Cortex of kidney (tissue), 1 donor: ENCODE measurements at places on chromosomes 3 and 15.

GRCh38 chr3:107676469-107677309 lies 153.9 kb downstream of the BBX start:
- no peak for DNase-seq

GRCh38 chr3:107368654-107369398 lies 8.4 kb upstream of the CCDC54 start:
- no peak for DNase-seq

DNA sequence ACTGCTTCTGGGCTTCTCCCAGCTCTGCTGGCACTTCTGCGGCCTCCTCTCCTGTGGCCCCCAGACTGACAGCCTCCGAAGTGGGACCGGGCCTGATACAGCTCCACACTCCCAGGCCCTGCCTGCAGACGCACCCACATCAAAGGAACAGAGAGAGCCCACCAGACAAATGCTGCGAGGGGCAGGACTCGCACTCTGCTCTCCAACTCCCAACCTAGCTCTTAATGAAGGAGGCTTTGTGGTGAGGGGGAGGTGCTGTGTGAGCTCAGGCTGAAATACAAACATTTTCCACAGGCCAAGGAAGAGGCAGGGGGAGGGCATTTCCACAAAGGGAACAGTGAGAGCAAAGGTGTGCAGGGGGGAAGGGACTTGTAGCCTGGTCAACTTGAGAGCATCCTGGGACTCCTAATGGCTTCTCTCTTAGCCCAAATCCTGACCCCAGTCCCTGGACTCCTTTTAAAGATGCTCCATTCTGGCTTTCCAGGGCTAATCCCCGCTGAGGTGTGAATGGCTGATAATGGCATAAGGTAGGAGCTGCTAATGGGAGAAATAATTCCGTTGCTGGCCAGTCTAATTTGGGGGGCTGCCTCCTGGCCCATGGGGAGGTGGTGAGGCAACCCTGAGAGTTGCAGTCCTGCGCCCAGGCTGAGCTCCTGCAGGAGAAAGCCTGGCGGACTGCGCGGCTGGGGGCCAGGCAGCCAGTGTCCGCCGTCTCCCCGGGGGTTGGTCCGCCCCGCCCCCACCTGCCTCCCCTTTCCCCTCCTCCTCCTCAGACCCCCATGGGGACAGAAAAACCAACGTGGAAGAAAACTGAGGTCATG lies 9.6 kb downstream of the LINGO1 start:
- DNase-seq = no peak

DNA sequence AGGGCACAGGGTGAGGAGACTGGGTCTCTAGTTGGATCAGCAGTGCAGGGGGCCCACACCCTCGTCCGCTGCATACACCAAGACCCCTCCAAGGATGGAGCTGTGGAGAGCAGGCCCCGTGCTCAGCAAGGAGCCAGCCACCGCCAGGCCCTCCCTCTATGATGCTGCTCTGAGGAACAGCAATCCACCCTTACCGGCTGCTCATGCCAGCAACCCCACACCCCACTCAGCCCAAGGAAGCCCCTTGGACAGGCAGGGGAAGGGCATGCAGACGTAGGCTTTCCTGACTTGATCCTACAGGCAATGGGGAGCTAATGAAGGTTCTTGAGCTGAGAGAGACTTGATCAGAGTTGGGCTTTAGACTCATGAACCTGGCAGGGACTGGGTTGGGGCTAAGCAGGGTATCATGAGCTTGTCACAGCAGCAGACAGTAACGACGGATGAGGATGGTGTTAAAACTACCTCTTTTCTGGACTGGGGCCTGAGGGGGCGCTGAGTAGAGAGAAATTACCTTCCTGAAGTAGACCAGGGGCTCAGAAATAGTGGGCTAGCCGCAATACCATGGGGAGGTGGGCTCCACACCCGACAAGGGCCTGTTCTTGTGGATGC lies 50.5 kb upstream of the FGD5 start:
- no peak for DNase-seq

DNA sequence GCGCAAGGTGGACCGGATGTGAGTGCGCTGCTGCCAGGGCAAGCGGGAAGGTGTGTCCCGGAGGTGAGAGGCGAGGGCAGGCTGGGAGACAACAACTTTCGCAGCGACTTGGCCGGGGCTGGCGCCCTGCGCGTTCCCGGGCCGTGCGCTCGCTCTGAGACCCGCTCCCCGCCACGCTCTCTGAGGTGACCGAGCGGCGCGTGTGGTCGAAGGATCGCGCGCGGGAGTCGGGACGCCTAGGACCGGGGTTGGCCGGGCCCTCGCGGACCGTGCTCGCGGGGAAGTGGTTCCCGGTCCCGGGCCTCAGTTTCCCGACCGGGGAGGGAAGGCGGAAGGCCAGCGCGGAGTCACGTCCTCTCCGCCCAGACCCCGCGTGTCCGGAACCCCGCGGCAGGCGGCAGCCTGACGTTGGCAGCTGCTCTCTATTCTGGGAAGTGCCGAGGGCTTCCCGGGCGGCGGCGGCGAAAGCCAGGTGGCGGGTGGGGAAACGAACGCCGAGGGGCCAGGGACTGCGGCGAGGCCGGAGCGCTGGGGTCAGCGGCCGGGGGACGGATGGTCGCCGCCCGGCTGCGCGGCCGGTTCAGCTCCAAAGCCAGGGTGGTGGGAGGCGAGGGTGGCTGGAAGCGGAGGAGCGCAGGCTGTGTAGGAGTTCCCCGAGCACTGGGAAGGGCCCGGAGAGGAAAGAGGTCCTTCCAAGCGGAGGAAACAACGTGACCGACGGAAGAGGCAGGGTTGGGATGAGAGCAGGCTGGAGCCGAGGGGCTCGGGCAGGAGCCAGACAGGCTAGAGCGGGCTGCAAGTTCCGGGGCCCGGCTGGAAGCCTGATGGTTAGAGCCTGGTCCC lies 1.0 kb upstream of the IGF2BP2 start:
- DNase-seq = no peak

GRCh38 chr15:38254051-38254883 lies 1.6 kb downstream of the SPRED1 start:
- DNase-seq = no peak

- no peak for DNase-seq
Observed at GRCh38 chr3:40718209-40718608, 193.4 kb downstream of the ZNF621 start.

GRCh38 chr15:80506286-80506893 lies 102.2 kb downstream of the ARNT2 start:
- DNase-seq = no peak

DNA sequence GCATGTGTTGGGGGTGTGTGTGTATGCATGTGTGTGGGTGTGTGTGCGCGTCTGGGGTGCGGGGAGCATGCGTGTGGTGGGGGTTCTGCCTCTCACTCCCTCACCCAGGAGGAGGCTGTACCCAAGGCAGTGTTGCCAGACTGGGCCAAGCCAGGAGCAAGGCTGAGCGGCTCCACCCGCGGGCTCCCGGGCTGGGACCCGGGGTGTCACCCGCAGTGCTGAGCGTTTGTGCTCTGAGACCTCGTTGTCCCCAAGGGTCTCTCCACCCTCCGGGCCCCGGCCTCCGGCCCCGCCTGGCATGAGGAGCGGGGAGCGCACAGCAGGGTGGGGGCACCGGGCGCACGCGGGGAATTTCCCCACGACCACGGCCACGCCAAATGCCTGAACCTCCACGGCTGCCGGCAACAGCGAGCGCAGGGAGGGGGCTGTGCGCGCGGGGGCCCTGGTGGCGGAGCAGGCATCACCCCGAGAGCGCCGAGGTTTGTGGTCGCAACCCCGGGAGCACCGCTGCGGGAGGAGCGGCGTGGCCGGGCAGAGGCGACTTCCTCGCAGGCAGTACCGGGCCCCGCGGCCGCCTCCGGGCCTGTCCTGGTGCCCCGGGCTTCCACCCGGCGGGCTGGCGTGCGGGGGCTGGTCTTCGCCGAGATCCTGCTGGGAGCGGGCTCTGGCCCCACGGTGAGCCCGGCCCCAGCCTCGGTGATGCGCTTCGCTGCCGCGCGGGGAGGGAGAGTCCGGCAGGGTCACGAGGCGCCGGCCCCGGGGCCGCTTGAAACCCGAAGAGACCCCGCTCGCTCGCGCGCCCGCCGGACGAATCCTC lies 7.4 kb upstream of the OCA2 start:
- no peak for DNase-seq

DNA sequence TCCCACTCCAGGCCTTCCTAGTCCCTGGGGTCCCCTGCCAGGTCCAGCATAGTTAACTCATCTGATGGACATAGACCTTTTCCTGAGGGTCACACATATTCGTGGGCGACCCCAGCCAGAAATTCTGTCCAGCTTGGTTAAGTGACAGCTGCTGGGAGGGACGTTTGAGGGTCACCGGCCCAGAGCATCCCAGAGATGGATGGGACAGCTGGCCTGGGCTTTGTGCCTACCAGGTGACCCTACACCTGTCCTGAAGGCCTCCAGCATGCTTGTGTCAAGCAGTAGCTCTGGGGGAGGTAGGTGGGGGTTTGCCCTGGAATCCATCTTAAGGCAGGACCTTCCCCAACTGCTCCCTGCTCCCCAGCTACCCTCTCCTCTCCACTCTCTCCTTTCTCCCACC lies 9.1 kb upstream of the DAG1 start:
- no peak for DNase-seq

GRCh38 chr15:60815321-60815720 lies 336.4 kb upstream of the ICE2 start:
- DNase-seq = no peak
